ENCODE measurements at places on chromosomes 1 and 21. TPM values are rescaled to one million over a fixed set of nuclear protein-coding genes. Genes with fewer than 3 reads are reported as not detected.
A peak's percentile ranks its signal among the peaks of the same experiment; 100 is the strongest.

Gene LRRC38
- 1.7 TPM for total RNA-seq

Gene SELP
- 6.5 TPM for total RNA-seq

Gene ALG14
- 1.9 TPM for total RNA-seq

DNA sequence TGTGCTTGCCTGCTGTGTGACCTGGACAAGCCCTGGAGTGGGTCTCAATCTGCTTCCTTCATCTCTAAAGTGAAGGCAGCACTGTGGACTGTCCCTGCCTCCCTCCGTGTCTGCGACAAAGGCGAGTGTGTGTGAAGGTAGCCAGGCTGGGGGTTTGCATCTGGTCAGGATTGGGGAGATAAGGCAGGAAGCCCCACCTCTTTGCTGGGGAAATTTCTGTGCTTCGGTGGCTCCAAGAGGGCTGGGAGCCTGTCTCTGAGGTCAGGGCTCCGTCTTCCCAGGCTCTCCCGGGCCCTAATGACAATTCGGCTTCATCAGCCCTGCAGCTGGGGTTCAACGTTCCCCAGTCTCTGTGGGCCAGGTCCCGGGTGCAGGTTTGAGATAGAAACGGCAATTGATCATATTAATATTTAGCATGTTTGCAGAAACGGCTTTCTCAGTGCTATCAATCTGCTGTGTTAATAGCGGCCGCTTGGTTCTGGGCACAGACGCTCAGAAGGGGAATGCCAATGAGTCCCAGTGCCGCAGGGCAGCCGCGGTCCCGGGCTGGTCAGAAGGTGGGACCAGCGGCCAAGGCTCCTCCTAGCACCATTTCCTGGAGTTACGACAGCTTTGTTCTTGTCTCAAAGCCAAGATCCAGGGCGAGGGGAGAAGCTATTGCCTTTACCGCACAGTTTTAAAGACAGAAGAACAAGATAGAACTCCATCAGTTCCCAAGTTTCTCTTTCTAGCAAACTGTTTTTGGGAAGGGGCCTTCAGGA, 105.7 kb downstream of the PRDM16 start:
- no peaks in the 10 kb centered on the region for H3K27me3 ChIP-seq
- no peaks in the 10 kb centered on the region for H3K36me3 ChIP-seq
- peak overlapping the region; percentile 58 for H3K27ac ChIP-seq
- H3K4me1 ChIP-seq = peaks cover 60% of the 10 kb centered on the region

DNA sequence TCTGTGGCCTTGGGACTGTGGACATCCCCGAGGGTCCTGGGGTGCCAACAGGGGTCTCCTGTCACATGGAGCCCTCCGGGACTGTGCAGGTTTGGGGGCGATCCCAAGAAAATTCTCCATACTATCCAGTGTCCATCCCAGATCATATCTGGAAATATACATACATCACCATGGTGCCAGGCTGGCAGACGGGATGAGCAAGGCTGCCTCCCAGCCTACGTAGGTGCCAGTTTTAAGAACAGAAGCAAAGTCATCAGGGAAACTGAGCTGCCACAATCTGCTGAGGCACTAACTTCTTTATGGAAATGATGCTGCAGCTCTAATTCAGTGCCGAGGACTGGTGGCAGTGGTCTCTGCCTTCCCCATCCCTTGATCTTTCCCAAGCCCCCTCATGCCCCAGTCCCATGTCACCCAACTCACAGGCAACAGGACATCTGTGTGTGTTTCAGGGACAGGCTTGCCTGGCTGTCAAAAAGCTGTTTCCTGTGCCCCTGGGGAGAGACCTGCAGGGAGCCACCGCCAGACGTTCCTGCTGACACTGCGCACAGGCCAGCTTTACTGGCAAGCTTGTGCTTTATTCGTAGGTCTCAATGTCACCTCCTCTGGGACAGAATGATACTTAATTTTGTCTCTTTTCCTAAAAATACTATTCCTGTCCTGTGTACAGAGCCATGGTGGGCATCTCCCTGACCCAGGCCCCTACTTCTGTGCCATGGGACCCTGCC, 15.5 kb downstream of the TEX35 start:
- H3K4me3 ChIP-seq = no peak overlapping the region
- no peaks in the 10 kb centered on the region for H3K36me3 ChIP-seq
- H3K27me3 ChIP-seq = no peaks in the 10 kb centered on the region
- H3K27ac ChIP-seq = no peak overlapping the region
- no peaks in the 10 kb centered on the region for H3K4me1 ChIP-seq

GRCh38 chr1:114116086-114116485, 37.6 kb downstream of the SYT6 start:
- no peaks in the 10 kb centered on the region for H3K36me3 ChIP-seq
- H3K4me1 ChIP-seq = no peaks in the 10 kb centered on the region
- no peaks in the 10 kb centered on the region for H3K27me3 ChIP-seq
- H3K4me3 ChIP-seq = no peak overlapping the region
- H3K27ac ChIP-seq = no peak overlapping the region

GRCh38 chr1:110749960-110750359, 75.2 kb upstream of the KCNA3 start:
- no peaks in the 10 kb centered on the region for H3K4me1 ChIP-seq
- no peak overlapping the region for H3K4me3 ChIP-seq
- no peaks in the 10 kb centered on the region for H3K36me3 ChIP-seq
- DNase-seq = no peak
- no peaks in the 10 kb centered on the region for H3K27me3 ChIP-seq

GRCh38 chr1:93238425-93238824, 57.9 kb downstream of the CCDC18 start:
- no peak for DNase-seq
- no peak overlapping the region for H3K27ac ChIP-seq
- H3K27me3 ChIP-seq = no peaks in the 10 kb centered on the region
- H3K4me1 ChIP-seq = peaks cover 4% of the 10 kb centered on the region

GRCh38 chr1:226649780-226650179, 89.3 kb downstream of the ITPKB start:
- peaks cover 28% of the 10 kb centered on the region for H3K4me1 ChIP-seq
- no peak overlapping the region for H3K4me3 ChIP-seq
- DNase-seq = peak; percentile 40
- H3K27me3 ChIP-seq = no peaks in the 10 kb centered on the region

DNA sequence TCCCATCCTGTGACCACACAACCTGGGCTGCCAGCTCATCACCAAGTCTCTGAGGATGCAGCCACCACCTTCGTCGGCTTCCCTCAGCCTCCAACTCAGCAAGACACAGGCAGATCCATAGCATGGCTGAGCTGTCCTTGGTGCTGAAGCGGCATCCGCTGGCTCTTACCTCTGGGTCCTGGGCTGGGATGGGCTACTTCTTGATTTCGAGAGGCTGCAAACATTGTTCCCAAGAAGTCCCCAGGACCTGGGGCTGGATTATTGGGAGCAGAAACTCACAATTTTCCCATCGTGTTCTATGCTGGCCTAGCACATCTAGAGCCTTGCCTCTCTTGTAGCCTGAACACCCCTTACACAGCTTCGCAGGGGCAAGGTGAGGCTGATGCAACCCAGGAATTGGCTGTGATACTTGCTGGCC, 24.9 kb upstream of the C1QA start:
- peak; percentile 56 for DNase-seq
- peaks cover 47% of the 10 kb centered on the region for H3K27me3 ChIP-seq
- no peaks in the 10 kb centered on the region for H3K4me1 ChIP-seq
- no peak overlapping the region for H3K4me3 ChIP-seq
- no peak overlapping the region for H3K27ac ChIP-seq

DNA sequence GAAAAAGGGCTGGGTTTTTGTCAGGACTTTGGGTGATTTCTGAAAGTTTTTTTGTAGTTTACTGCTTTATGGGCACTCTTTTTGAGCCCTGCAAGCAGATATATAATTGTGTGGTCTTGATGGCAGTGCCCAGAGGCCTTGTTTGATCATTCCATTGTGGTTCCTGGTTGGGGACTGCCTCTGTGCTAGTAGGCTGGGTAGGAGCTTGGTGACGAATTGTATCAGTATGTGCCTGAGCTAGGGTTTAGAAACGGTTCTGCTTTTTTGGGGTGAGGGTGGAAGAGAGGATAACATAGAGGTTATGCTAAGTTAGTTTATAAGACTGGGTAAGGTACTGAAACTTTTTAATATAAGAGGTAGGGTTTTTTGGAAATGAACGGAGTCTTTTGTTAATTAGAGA, 139.7 kb upstream of the ETV3 start:
- H3K4me3 ChIP-seq = no peak overlapping the region
- H3K36me3 ChIP-seq = no peaks in the 10 kb centered on the region
- H3K4me1 ChIP-seq = no peaks in the 10 kb centered on the region
- H3K27me3 ChIP-seq = peaks cover 66% of the 10 kb centered on the region
- DNase-seq = no peak

DNA sequence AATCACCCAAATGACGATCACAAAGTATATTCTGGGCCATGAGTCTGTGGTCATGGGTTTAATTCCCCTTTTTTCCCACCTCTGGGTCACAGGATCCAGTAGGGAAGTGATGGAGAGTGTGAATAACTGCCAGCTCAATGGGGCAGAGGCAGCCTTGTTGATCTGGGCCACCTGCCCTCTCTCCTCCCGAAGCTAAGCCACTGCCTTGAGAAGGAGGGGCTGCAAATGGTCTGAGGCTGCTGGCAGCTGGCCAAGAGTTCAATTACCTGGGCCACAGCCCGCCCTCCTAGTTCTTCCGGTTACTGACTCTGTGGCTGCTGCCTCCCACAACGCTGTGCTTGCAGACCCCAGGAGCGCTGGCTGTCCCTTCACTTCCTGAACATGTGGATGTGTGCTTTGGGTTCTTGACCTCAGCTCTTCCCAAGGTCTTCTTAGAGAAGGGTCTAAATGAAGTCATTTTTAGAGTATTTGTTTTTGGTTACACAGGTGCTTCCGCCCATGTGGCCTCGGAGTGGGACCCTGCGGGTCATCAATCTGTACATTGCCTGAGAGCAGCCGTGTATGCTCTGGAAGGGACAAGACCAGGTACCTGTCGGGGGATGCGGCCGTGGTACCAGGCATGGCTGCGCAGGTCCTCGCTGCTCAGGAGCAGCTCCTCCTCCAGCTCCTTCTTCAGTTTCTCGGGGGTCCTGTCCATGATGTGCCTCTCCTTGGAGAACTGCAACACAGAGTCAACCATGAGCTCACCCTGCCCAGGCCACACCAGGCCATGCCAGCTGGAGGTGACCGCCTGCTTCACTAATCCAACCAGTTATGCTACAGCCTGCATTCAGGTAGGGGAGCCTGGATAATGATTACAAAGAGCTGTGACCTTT, 89.7 kb downstream of the BCAR3 start:
- H3K4me3 ChIP-seq = no peak overlapping the region
- no peak overlapping the region for H3K27ac ChIP-seq
- H3K4me1 ChIP-seq = peaks cover 54% of the 10 kb centered on the region
- peaks cover 47% of the 10 kb centered on the region for H3K36me3 ChIP-seq
- H3K27me3 ChIP-seq = no peaks in the 10 kb centered on the region
- no peak for DNase-seq

GRCh38 chr1:116878804-116879477, 30.8 kb upstream of the PTGFRN start:
- no peaks in the 10 kb centered on the region for H3K36me3 ChIP-seq
- DNase-seq = peak; percentile 62
- H3K4me3 ChIP-seq = no peak overlapping the region
- H3K27me3 ChIP-seq = no peaks in the 10 kb centered on the region

DNA sequence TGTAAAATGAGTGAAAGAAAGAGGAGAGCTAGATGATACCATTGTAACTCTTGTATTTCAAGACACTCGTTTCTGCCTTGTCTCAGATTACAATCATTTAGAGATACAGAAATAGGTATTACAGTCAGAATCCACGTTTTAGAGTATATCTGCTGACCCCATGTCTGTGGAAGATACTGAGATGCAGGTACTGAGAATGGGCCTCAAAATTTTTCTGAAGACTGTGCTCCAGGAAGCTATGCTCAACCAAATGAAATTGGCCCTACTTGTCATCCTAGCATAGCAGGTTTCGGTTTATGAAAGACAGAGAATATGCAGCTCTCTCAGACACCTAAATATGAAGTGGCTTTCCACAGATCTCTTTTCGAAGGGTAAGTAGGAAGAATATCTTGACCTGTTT, 6.0 kb upstream of the WARS2 start:
- H3K27ac ChIP-seq = no peak overlapping the region
- H3K36me3 ChIP-seq = no peaks in the 10 kb centered on the region
- H3K27me3 ChIP-seq = no peaks in the 10 kb centered on the region

Gene CFHR3
- not detected for total RNA-seq

DNA sequence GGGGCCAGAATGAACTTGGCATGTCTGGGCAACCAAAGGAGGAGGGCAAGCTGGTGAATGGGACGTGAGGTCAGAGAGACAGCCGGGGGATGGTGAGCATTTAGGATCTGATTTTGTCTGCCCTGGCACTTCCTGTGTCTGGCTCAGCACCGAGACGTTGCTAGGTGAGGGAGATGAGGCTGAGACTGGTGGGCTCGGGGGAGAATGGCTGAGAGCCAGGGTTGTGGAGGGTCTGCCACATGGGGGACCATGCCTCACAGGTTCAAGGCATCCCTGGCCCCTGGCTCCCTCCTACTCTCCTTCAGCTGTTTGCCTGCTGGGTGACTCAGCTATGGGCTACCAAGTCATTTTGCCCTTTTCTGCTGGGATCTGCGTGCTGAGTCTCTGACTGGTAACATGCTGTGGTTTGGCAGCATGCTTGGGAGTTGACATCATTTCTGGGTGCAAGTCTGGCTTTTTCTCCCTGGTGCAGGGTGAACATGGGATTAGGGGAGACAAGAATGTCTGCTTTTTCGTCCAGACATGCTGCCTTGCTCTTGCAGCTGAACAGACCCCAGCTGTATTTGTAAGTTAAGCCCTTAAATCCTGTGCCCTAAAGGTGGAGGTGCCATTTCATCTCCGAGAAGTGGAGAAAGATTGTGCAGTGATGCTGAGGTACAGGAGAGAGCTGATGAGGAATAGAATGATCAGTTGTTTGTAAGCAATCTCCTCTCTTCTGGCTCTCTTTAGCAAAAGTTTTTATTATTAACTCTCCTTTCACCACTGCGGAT, 17.6 kb downstream of the GALNT2 start:
- H3K27ac ChIP-seq = no peak overlapping the region
- H3K36me3 ChIP-seq = peaks cover 12% of the 10 kb centered on the region
- peaks cover 18% of the 10 kb centered on the region for H3K4me1 ChIP-seq
- H3K4me3 ChIP-seq = no peak overlapping the region

Gene GPR52
- 0.69 TPM for total RNA-seq

DNA sequence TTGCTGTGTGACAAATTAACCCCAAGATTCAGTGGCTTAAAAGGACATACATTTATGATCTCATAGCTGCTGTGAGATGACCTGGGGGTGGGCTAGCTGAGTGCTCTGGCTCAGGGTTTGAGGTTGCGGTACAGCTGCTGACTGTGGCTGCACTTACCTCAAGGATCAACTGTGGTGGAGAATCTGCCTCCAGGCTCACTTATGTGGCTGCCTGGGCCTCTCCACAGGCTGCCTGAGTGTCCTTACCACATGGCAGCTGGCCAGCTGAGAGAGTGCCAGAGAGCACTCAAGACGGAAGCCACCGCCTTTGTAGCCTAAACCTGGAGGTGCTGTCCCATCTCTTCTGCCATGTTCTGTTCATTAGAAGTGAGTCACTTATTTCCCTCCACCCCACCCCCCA, 5.7 kb downstream of the LRRC71 start:
- H3K27ac ChIP-seq = no peak overlapping the region
- DNase-seq = no peak
- peaks cover 78% of the 10 kb centered on the region for H3K27me3 ChIP-seq
- H3K4me1 ChIP-seq = peaks cover 25% of the 10 kb centered on the region
- no peak overlapping the region for H3K4me3 ChIP-seq
- no peaks in the 10 kb centered on the region for H3K36me3 ChIP-seq

- no peak for DNase-seq
- H3K36me3 ChIP-seq = no peaks in the 10 kb centered on the region
- H3K27ac ChIP-seq = no peak overlapping the region
These were observed 133.9 kb downstream of the PLXNA2 start for GRCh38 chr1:208110296-208110695.

Gene PROK1
- total RNA-seq = 2.1 TPM

GRCh38 chr1:219041141-219041540, 132.5 kb upstream of the LYPLAL1 start:
- H3K4me1 ChIP-seq = no peaks in the 10 kb centered on the region
- DNase-seq = no peak
- no peaks in the 10 kb centered on the region for H3K27me3 ChIP-seq

Gene S100A7A
- not detected for total RNA-seq

Gene COL8A2
- 2.2 TPM for total RNA-seq

Gene CCDC30
- total RNA-seq = 3.3 TPM
